ENCODE measurements at places on chromosomes 1 and 21.
A peak's percentile ranks its signal among the peaks of the same experiment; 100 is the strongest.

DNA sequence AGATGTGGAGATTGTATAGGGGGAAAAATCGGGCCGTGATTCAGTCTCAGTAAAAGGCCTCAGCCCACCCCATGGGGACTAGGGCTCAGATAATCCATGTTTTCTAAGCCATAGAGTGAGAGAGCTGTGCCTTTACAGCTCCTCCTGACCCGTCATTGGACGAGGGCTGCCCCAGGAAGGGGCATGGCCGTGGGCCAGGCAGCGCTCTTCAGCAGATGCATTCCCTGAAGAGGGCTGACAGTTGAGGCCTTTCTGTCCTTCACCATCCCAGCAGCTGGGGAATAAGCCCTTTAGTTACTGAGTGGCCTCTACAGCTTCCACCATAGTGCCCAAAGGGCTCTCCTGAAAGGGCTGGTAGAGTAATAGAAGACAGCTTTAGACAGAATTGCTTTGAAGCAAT, 57.2 kb downstream of the ST3GAL3 start:
- peak; percentile 77 for DNase-seq

DNA sequence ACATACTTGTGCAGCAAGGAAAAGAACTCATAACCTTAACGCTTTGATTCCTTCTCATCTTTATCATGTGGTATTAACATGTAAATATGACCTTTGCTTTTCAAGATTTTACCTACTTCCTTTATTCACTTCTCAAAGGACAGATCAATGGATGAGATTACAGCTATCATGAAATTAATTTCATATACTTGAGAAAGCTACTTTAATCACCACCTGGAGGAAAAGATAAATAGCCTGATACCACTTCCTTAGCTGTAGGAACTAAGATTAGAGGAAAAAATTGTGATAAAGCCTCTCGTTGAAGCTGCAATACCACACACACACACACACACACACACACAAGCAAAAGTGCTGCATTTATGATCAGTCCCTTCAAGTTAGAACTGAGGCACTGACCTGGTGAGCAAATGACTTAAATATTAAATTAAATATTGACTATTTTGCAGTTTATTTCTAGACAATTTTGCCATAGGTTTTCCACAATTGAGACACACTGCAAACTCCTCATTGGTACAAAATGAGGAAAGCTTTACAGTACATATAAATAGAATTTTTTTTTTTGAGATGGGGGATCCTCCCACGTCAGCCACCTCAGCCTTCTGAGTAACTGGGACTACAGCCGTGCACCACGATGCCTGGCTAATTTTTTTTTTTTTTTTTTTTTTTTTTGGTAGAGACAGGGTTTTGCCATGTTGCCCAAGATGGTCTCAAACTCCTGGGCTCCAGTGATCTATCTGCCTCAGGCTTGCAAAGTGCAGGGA, 27.2 kb upstream of the DMRTB1 start:
- DNase-seq, result no peak

GRCh38 chr1:2468540-2468939, 7.5 kb upstream of the PLCH2 start:
- no peak for DNase-seq

DNA sequence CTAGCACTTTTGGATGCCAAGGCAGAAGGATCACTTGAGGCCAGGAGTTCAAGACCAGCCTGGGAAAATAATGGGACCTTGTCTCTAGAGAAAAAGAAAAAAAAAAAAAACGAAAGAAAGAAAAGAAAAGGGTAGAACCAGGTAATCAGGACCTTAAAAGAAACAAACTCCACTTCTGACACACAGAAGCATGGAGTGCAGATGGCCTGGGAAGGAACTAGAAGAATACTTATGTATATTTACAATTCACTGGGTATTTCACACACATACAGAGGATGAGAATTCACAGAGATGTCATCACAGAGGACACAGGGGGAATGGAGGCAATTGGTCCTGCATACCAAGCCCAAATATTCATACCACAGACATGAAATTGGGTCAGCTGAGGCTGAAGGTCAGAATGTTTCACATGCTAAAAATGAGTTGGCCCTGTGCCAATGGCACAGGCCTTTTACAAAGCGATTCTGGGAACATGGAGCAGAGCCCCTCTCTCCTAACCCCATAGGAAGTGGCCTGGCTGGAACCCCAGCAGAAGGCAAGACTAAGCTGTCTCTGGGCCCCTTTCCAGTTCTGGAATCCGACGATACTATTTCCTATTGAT, 4.4 kb downstream of the B4GALT3 start:
- DNase-seq, result no peak

GRCh38 chr21:41754479-41754891, 12.4 kb downstream of the RIPK4 start:
- DNase-seq, result no peak

DNA sequence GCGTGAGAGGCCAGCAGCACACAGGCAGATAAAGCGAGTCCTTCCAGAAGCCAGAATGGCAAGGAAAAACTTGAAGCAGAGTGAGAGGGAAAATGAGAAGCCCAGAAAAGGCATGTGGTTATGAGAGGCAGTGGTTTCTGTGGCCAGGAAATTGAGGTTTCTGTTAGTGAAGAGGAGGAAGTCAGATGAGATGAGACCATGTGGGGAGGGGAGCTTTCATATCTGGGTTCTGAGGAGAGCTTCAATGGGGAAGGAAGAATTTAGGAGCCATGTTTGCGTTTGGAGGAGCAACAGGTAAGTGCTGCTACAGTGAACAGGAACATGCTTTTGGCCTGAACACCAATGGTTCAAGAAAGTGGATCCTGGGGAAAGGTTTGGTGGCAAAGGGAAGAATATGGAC, 6.1 kb upstream of the CD1A start:
- no peak for DNase-seq

DNA sequence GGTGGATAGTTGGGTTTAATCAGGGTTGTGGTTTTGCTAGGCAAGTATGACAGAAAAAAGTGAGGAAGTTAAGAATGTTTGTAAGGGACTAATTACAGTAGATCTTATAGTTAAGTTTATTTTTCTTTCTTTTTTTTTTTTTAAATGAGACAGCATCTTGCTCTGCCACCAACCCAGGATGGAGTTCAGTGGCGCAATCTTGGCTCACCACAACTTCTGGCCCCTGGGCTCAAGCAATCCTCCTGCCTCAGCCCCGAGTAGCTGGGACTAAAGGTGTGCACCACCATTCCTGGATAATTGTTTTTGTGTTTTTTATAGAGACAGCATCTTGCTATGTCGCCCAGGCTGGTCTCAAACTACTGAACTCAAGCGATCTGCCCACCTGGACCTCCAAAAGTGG, 41.7 kb downstream of the EYA3 start:
- DNase-seq, result no peak

DNA sequence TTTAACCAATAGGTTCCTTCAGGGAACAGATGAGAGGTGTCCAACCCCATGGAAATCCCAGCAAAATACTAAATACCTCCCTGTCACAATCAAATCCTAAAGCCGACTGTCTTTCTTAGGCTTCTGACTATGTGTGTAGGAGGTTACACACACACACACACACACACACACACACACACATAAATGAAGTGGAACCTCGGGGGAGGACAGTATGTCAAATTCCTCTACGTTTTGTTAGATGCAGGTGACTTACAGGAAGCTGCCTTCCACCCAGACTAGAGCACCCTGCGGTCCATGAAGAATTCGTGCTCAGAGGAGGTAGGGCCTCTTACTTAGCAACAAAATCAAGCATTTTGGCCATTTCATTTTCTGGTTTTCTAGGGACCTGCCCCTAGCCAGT, 16.4 kb downstream of the RSPH1 start:
- no peak for DNase-seq

DNA sequence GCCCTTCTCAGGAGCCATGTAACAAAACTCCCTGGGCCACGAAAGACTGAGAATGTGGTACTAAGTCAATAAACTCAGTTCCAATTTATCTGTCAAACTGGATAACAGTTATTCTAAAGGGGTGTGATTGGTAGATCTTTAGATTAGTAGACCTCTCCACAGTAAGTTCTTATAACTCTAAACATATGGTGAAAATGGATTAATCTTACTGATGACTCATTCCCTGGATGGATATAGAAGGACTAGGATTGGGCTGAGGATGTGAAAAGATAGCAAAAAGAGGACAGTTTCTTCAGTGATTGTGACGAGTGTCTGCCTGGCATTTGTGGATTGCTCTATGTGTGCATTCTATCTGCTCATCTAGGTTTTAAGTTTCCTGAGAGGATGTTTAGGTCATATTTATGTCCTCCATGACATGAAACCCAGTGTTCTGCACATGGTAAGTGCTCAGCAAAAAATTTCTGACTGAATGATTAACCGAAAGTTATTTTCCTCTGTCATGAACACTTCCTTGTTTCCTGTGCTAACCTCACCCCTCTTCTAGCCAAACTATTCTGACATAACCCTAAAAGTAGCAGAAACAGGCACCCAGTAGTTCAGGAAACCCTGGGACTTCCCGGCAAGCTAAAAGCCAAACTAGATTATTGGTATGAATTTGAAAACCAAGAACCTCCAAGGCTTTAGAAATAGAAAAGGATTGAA, 397.5 kb upstream of the PLXNA2 start:
- peak; percentile 47 for DNase-seq
